Suppressor macrophage (primary cell): ENCODE measurements at places on chromosomes 5 and 9.

DNA sequence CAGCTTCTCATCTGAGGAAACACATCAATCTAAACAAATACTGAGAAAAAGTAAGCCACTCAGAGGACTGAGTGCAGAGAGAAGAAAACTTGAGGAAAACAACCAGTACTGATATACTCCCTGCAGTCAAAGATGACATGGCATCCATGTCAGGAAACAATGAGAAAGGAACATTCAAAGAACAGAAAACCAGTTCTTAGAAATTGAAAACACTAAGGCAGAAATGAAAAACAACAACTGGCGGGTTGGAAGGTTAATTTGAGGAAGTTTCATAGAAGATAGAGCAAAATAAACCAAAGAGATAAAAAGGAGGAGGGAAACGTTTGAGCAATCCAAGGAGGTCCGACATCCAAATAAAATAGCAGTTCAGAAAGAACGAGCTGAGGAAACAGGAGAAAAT is 475.2 kb downstream of the HINT1 start:
- DNase-seq: no peak

DNA sequence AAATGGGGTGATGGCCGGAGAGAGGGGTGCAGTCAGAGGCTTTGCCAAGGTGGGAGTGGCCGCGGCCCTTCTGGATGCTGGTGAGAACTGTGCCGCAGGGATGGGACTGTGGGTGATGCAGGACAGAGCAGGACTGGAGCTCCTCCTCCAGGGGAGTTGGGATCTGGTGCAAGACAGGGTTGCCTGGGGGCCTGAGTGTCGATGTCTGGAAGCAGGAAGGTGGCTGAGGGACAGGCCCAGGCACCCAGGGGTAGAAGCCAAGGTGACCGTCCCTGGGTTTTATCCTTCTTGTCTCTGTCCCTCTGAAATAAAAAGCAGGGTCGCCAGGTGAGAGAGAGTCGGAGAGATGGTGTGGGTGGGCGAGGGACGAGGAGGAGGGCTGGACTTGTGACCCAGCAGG is 89.1 kb upstream of the IER5L start:
- DNase-seq: no peak

GRCh38 chr5:74603376-74603775 is 37.2 kb downstream of the ENC1 start:
- no peak for DNase-seq

DNA sequence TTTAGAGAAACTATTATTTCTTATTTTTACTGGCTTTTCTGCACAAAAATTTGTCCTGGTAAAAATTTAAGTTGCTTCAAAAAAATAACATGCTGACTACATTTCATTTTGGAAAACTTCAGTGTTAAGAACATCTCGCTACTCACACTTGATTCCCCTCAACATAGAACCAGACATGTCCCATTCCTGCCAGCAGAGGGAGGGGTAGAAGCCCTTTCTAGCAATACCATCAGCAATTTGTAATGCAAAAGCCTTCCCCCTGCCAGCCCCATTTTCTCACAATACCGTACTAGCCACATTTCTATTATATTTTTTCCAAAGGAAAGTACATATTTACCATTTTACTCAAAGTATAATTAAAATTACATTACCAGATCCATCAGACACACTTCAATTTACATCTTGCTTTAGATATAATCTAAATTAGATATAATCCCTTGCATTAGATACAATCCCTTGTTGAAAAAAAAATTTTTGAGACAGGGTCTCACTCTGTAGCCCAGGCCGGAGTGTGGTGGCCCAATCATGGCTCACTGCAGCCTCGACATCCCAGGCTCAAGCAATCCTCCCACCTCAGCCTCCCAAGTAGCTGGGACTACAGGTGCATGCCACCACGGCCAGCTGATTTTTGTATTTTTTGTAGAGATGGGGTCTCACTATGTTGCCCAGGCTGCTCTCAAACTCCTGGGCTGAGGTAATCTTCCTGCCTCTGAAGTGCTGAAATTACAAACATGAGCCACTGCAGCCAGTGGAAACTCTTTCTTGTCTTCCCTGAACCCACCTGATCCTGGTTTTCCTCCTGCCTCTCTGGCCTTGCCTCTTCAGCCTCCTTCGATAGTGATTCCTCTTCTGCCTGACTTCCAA is 39.6 kb upstream of the IDNK start:
- peak; percentile 49 for DNase-seq

DNA sequence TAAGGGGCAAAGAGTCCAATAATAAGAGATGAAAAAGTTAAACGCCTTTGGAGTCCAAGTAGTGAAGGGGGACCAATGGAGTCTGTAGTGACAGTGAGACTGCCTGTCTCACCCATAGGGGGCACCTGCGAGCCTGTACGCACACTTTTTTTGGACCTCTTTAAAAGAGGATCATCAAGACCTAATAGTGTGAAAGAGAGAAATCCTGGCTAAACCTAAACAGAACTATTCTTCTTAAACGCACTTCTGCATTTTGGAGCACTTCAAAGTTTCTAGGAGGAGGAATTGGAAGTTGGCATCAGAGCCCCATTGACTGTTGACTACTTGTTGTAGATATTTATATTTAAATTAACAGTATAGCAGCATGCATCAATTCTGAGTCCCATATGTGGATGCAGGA is 636.1 kb upstream of the KLF4 start:
- peak; percentile 62 for DNase-seq

DNA sequence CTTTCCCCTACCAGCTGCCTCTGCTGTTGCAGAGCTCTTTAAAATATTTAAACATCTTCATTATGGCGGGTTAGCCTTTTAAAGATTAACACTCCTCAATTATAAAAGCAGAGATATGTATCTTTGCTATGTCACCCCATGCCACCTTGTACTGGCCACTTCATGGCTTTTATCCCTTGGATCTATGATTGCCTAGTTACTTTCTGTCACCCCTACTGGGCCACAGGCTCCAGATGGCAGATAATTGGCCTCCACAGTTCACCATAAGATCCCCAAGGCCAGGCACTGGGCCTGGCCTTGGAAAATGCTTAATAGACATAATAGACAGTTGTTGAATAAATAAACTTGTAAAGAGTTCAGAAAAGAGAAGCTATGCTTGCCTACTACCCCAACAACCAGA is 142.0 kb upstream of the SHB start:
- no peak for DNase-seq

DNA sequence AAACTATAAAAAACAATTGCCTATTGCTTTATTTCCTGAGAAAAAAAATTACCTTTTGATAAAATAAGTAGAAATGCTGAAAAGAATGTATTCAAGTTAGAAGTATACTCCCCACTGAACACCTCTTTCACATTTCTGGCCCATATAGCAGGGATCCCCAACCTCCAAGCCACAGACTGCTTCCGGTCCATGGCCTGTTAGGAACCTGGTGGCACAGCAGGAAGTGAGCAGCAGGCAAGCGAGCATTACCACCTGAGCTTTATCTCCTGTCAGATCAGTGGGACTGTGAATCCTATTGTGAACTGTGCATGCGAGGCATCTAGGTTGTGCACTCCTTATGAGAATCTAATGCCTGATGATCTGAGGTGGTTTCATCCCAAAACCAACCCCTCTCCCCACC is 563.9 kb downstream of the RAB3C start:
- DNase-seq: no peak

- DNase-seq: no peak
These were observed 8.4 kb downstream of the SH2D3C start for GRCh38 chr9:127769929-127770582.

DNA sequence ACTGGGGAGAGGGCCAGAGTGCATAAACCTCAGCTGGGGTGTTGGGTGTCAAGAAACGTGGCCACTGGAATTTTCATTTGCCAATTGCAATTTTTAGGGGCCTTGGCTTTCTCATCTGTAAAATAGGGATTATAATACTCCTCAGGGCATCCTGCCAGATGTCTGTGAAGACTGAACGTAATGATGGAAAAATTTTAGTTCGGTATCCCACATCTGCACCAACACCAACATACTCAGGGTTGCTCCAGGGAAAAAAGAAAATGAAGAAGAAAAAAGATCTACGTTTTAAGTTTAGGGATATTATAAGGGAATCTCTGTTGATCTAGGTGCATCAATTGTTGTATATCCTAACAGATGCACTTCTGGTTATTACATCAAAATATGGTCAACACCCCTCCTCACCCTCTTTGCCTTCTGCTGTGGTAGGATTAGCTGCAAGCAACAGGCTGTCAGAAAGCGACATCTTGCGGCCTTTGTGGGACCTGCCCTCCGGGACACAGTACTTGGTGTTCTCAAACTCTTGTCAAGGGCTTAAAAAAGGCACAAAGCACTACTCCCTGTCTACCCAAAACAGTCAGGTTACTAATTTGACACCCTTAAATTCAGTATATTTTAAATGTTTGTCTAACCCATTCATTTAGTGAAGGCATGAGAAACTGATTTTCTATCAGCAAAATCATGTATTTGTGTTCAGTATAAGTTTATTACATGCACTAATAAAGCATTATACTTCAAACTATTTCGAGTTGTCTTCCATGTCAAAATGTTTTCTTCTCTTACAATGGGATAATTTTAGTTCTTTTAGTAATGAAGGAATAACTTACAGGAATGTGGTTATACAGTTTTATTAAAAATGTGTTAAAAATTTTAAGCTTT is 8.3 kb upstream of the TBC1D2 start:
- peak; percentile 86 for DNase-seq

- DNase-seq: no peak
These were observed 68.7 kb downstream of the PSMB7 start for GRCh38 chr9:124346347-124347163.

- no peak for DNase-seq
These were observed 261.7 kb upstream of the PAPPA start for GRCh38 chr9:115891929-115892328.

DNA sequence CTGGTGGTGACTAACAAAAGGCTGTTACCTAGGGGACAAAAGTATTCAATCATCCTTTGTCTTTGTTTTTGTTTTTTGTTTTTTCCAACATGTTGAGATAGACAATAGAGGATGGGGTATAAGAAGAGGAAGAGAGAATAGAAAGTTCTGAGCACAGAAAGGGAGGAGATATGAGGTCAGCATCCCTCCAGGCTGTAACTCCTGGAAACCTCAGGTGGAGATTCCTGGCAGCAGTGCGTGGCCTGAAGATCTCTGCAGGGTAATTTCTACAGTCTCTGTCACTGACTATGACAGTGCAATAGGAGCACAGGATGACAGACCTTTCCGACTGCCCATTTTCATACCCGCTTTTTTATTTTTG is 112.1 kb downstream of the ADRB2 start:
- no peak for DNase-seq

GRCh38 chr5:161233553-161233952 is 313.0 kb downstream of the GABRB2 start:
- no peak for DNase-seq

GRCh38 chr5:154162539-154163151 is 27.9 kb upstream of the GALNT10 start:
- no peak for DNase-seq

- no peak for DNase-seq
These were observed 301.1 kb downstream of the FAM170A start for GRCh38 chr5:119930490-119930889.

GRCh38 chr9:114484854-114485443 is 20.3 kb downstream of the WHRN start:
- peak; percentile 73 for DNase-seq

GRCh38 chr9:76624391-76625048 is 139.7 kb upstream of the PCA3 start:
- DNase-seq: no peak

- DNase-seq: no peak
These were observed 159.7 kb downstream of the DOCK2 start for GRCh38 chr5:169796731-169797130.

DNA sequence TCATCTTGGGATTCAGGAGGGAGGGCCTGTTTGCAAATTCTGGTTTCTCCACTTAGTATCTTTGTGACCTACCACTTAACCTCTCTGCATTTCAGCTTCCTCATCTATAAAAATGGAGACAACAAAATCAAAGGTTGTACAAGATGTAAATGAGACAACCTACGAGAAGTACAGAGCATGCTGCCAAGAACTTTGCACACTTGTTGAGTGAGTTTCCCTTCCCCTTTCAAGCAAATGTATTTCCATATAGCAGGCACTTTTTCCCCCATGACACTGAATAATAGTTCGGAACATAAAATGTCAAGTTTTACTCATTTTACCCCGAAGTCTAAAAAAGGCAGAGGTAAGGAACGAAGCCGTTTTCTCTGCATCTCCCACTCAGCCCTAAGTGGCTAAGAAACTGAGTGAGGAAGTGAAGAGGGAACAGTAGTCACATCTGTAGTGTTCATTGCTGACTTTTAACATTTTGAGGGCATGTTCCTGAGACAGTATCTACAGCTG is 159.0 kb downstream of the TLE1 start:
- peak; percentile 47 for DNase-seq

GRCh38 chr5:150507474-150508276 is at the start of gene NDST1:
NDST1 (plus strand) TSS chr5:150508131; CDS start chr5:150521255, 13,124 bp downstream.
- DNase-seq: no peak

DNA sequence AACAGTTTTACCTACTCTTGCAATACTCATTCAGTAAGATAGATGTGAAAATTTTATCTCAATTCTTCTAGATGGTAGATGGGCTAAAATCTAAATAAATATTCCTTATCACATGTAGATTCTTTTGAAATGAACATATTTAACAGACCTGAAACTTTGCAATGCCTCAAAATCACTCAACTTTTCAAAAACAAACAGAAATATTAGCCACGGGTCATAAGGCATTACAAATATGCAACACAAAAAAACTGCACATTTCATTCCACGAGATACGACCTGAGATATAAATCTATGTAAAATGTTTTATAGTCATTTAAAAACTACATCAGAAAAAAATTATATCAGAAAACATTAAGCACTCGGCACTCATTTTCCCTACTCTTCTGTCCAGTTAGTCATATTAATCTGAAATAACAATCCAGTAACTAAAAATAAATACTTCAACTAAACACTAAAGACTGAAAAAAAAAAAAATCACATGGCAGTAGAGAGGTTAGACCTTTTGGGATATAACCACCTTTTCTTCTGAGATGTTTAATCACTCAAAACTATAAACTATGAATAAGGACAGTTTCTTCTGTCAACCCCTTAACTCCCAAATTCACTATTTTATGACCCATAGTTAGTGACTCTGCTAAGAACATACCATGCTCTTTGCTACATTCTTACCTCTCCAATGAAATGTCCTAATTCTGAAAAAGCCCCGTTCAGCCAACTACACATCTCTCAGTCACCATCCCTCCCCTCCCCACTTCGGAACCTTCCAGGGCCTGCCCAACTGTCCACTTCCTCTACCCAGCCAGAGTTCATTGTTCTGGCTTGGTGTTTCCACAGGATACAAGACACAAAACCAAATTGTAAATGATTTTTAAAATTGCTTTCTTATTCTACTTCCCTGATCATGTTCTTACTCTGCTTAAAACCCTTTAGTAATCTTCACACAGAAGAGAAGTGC is 6.4 kb downstream of the HOMER1 start:
- DNase-seq: no peak

- no peak for DNase-seq
These were observed 58.5 kb downstream of the CSF2 start for GRCh38 chr5:132132138-132132537.

GRCh38 chr9:117827456-117827855 is 123.3 kb downstream of the TLR4 start:
- DNase-seq: no peak

DNA sequence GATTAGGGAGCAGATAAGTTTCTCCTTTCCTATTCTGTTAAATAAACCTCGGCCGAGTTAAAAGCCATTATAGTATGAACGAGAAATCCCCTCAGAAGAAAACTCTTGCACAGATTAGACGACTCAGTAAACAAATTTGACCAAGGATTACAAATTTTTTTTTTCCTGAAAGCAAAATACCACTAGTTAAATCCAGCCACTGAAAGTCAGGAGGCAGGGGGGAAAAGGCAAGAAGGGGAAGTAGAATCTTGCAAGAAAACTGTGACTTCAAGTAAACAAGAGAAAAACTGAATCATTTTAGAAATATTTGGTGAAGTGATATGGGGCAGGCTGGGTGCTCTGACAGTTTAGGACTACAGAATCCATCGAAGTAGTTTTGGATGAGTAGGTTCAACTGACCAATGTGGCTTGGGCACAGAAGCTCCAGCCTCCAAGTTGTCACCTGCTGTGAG is 251.0 kb downstream of the DENND1A start:
- DNase-seq: no peak
